ENCODE measurements at places on chromosomes 5 and 9.

GRCh38 chr5:98774192-98775033 is 950 bp downstream of the RGMB start:
- peak; percentile 33 for DNase-seq

DNA sequence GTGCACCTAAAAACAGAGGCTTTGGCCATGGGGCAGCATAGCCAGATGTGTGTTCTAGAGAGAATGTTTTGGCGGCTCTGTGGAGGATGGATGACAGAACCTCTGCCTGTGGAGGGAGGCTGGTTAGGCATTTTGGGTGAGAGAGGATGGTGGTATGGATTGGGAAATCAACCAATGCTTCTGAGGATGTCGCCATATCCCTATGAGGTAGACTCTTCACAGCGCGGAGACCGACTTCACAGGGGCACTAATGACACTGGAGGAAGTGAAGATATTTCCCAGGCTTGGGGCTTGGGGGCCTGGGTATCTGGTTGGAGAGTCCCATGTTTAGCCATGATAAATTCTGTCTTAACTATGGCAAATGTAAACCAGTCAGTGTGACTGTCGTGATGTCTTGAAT is 140.6 kb upstream of the KLF4 start:
- DNase-seq, result no peak

- DNase-seq, result no peak
Measured at GRCh38 chr5:54270326-54270725, 40.0 kb downstream of the ARL15 start.

DNA sequence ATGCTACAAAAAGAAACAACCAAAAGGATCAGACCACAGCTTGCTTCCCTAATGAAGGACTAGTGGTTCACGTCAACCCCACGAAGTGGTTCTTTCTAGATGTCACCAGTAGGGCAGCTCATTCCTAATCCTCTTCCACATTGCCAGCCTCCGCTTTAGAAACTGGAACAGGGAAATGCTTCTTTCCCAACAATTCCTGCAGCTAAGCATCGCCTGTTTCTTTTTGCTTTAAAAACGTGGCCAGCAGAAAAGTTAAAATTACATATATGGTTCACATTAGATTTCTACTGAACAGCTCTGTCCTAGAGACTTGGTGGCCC is 100.2 kb downstream of the MTX3 start:
- no peak for DNase-seq

DNA sequence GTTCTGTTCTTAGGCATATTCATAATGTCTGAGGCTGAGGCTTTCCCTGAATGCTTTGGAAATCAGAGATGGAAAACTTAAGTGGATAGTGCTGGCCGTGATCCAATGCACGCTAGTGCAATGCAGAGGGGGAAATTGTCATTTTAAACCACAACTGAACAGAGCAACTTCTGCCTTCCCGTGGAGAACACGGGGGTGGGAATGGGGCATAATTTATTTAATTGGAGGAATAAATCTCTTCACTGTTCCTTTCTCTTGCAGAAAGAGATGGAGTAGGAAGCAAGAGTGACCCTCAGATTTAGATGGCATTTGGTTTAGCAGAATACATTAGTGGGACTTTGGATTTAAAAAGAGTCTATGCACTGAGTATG is 22.9 kb upstream of the NREP start:
- DNase-seq, result no peak

- DNase-seq, result peak; percentile 85
Measured at GRCh38 chr5:157148734-157149615, 6.3 kb upstream of the MED7 start.

GRCh38 chr9:7439355-7439995 is 360.1 kb downstream of the DMAC1 start:
- no peak for DNase-seq

DNA sequence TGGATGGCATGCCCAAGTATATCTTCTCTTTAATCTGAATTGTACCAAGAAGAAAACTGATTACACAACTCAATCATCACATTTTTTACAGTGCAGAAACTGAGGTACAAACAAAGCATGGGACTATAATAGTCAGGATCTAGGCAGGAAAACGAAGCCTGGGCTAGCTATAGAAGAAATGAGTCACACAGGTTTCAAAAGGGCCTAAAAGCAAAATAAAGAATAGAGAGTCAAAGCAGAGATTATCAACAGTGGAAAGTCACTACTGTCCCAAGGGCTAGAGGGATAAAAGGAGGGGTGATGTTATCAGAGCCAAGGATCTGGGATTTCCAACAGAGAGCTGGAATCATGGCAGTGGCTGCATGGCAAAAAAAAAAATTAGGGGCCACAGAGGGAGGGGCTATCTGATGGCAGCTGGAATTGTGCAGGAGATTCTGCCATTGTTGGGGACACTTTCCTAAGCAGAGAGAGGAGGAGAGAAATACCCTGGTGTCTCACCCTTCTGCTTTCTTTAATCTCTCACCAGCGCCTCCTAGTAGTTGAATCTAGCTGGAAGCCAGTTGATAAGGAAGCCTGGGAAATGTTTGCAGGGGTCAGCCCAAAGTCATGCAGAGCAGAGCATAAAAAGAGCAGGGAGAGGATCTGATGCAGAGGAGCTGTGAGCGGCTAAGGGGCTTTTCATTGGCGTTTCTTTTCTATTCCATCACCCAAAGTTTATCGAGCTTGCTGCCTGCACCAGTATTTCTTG is 343.2 kb downstream of the ACTL7B start:
- no peak for DNase-seq

- DNase-seq, result no peak
Measured at GRCh38 chr9:77719321-77719720, 71.2 kb upstream of the GNA14 start.

DNA sequence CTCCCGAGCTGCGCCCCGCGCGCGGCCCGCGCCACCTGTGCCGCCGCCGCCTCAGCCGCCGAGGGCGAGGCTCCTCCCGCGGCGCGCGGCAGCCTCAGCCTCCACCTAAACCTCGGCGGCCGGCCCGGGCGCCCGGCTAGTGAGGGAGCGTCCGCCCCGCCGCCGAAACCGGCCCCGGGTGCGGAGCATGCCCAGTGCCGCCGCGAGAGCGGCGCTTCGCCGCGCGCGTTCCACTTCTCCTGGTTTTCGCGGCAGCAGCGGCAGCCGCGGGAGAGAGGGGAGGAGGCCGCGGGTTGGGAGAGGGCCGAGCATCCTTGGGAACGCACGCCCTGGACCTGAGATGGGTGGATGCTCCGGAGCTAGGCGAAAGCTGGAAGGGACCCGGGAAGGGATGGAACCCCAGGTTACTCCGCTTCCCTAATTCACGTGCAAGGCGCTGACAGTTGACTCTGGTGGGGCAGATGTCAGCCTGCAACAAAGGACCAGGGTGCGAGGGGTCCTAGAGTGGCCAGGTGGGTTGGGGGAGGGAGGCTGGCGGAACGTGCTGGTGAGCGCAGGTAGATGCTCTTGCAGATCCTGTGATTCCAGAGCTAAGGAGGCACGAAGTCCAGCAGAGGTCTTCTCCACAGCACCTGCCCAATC is at the start of gene CTNND2:
CTNND2 (minus strand) TSS at position 182 of the 642 bp plus-strand sequence. CDS start 593 bp downstream, outside the sequence.
- no peak for DNase-seq

DNA sequence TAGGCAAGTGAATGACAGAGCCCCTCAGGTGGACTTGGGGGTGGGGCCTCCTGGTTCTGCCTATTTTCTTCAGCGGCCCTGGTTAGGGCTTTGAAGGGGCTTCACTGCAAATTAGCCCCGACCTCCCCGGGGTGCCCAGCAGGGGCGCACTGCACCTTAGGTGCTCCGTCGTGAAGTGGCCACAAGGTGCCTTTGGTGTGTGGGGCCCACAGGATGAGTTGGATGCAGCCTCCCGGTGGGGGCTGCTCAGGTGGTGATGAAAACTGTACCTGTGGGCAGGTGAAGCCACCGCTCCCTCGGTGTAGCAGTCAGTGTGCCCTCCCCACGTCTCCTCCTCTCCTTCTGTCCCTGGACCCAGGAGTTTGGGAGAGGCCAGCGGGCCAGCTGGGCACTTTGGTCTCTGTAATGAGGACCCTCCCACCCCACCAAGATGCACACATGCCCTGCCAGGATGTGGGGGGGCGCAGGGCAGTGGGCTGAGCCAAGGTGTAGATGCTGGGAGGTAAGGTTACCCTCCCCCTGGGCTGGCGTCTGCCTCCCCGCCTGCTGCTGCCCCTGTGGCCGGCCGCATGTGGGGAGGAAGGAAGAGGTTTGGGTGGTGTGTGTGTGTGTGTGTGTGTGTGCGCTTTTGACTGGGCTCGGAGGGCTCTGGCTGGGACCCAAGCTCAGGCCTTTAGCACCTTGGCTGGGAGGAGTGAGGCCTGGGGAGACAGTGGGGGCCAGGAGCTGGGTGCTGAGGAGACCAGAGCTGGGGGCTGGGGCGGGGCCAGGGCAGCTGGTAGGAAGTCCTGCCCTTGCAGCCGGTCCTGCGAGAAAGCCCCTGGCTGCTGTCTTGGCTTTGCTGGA is 55.6 kb downstream of the RXRA start:
- DNase-seq, result peak; percentile 71

- DNase-seq, result no peak
Measured at GRCh38 chr5:178068293-178068692, 45.0 kb upstream of the N4BP3 start.

DNA sequence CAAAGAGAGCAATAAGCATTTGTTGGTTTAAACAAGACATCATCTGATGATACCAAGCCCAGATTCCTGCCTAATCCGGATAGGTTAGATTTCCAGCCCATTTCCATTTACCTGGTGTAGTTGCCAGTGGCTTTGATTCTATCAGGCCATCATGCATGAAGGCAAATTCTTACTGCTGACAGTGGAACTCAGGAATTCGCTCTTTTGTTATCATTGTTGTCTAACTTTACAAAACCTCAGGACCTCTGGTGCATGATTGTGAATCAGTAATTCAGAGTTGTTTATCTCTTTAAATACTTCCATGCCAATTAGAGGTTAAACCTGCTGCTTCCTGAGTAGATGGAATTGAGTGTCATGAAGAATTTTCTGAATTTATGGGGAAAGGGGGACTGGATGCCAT is 76.5 kb downstream of the C9orf152 start:
- no peak for DNase-seq

DNA sequence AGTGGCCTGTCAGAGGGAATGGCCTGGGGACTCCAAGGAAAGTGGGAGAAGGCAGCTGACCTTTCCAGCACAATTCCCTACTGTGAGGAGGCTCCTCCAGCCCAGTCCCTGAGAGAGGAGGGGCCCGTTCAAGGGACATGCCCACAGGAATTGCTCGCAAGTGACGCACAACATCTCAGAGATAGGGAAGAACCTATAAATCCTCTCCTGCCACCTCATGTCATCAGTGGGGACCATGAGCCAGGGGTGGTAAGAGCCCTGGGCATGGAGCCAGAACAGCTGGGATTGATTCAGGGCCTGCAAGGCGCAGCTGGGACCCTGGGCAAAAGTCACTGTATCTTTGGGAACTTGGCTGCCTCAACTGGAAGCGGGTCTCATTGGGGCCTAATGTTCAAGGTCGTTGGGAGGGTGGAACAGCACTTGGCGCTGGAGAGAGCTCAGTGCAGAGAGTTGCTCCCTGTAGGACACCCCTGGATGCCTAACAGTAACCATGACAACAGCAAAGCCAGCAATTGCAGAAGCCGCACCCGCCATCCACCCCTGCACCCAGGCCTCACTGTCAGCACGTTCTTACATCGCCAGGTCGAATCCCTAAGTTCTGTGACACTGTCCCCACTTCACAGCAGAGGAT is 41.3 kb upstream of the ORM1 start:
- no peak for DNase-seq

DNA sequence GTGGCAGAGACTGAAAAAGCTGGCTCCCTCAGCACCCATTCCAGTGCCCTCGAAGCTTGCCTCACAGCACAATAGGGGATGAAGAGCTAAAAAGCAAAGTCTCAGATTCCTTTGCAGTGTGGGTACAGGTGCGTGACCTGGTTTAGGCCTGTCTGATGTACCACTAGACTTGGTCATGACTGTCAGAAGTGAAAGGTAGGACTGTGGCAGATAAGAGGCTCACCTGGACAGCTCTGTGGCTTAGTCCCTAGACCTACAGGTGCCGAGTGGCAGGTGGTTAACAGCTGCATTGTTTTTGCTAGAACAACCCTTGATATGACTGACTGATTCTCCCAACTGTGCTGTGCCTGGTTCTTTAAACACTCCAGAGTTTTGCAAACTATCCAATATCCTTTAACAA is 14.7 kb upstream of the SFXN1 start:
- DNase-seq, result no peak

GRCh38 chr5:143619040-143619439 is 192.9 kb upstream of the HMHB1 start:
- no peak for DNase-seq

GRCh38 chr9:71249729-71250317 is 128.4 kb upstream of the TRPM3 start:
- no peak for DNase-seq

DNA sequence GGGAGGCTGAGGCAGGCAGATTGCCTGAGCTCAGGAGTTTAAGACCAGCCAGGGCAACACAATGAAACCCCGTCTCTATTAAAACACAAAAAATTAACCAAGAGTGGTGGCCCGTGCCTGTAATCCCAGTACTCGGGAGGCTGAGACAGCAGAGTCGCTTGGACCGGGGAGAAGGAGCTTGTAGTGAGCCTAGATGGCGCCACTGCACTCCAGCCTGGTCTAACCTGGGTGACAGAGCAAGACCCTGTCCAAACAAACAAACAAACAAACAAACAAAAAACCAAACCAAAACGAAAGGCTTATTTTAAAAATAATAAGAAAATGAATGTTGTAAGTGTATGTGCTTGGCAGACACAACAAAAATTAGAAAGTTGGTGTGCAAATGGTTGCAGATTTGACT is 536.3 kb upstream of the PTPRD start:
- DNase-seq, result no peak

DNA sequence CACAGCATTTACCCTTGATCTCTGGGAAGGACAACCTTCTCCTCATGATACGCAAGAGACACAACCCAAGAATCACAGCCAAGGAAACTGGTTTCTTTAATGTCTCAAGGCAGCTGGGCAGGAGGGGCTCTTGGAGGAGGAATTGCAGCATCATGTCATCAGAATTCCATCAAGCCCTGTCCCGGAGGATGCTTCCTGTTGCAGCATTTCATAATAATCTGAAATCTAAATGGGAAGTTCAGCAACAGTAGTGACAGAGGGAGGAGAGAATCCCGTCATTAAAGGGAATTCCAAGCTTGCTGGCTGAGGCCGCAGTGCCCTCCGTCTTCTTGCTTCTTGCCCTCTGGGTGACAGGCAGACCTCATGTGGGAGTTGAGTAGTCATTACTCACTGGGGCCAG is 192.7 kb downstream of the TENT4A start:
- DNase-seq, result no peak

GRCh38 chr5:160674901-160675300 is 177.1 kb downstream of the ATP10B start:
- DNase-seq, result no peak

GRCh38 chr5:33758737-33759136 is 133.1 kb downstream of the ADAMTS12 start:
- no peak for DNase-seq

GRCh38 chr5:35898952-35899660 is 39.3 kb downstream of the CAPSL start:
- no peak for DNase-seq

Measured in effector memory CD8-positive, alpha-beta T cell (primary cell).